Skin of body (tissue), 3 donors: ENCODE measurements at places on chromosomes 3 and 15.

- no peak for DNase-seq
These were observed 27.4 kb downstream of the MIX23 start for GRCh38 chr3:122355612-122356011.

DNA sequence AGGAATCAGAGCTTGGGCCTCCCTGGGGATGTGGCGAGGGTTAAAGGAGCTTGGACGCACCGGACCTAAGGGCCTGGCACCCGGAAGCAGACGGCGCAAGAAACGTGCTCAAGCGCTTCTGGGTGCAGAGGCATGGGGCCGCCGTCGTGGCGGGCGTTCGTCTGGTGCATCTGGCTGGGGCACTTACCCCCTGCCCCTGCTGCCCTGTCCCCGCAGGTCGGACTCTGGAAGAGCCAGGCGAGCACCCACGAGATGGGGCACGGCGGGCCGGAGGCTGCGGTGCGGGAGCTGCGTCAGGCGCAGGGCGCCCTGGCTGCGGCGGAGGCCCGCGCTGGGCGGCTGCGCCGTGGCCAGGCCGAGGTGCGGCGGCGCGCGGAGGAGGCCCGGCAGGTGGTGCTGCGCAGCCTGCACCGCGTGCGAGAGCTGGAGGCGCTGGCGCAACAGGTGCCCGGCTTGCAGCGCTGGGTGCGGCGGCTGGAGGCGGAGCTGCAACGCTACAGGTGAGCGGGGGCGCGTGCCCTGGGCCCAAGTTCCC lies 2.5 kb downstream of the EFCC1 start:
- no peak for DNase-seq

- no peak for DNase-seq
These were observed 10.9 kb upstream of the FAM107A start for GRCh38 chr3:58588030-58588614.

- DNase-seq: no peak
These were observed 57.3 kb downstream of the FRMD5 start for GRCh38 chr15:44137750-44138149.

DNA sequence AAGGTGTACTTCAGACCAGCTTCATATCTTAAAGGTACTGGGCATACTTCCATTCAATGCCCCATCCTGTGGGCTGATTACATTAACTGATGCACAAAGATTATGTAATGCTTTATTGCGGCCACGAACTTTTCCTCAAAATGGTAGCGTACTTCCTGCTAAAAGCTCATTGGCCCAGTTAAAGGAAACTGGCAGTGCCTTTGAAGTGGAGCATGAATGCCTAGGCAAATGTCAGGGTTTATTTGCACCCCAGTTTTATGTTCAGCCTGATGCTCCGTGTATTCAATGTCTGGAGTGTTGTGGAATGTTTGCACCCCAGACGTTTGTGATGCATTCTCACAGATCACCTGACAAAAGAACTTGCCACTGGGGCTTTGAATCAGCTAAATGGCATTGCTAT lies 3.4 kb downstream of the SKIL start:
- no peak for DNase-seq
